Activated naive CD4-positive, alpha-beta T cell (primary cell): ENCODE measurements at places on chromosomes 1 and 21.

DNA sequence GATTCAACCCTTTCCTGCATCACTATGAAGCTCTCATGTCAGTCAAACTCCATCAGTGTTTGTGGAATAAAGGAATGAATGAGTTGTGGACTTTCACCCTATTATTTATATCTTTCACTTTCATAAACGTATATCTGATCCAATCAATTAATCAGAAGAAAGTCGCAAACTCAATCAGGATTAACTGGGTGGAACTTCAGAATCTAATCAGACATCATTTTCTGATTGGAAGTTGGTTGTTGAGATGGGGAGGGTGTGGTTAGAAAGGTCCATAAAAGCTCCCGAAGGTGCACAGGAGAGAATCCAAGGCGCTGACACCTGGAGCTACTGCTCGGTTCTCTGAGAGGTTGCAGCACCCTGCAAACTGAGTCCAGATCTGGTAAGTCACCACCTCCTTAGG, at the start of gene PRAMEF12:
Gene PRAMEF12 (plus strand): TSS at position 301 of the 400 bp plus-strand sequence. CDS start 1,130 bp downstream, outside the sequence.
- DNase-seq: no peak

DNA sequence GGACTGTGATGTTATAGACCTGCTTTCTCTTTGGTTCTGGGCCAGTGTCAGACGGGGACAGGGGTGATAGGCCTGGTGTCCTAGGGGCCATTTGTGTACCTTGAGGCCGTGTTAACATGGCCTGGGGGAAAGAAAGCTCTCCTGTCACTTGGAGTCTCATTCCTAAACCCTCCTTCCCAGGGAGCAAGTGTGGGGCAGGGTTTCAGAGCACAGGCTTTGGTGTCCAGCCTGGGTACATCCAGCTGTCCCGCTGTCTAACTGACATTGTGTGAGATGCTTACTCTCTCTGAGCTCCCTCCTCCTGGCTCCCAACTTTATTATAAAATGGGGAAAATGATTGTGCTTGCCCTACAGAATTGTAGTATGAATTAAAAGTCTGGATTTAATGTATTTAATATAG, 32.6 kb upstream of the EPHA8 start:
- DNase-seq: no peak

DNA sequence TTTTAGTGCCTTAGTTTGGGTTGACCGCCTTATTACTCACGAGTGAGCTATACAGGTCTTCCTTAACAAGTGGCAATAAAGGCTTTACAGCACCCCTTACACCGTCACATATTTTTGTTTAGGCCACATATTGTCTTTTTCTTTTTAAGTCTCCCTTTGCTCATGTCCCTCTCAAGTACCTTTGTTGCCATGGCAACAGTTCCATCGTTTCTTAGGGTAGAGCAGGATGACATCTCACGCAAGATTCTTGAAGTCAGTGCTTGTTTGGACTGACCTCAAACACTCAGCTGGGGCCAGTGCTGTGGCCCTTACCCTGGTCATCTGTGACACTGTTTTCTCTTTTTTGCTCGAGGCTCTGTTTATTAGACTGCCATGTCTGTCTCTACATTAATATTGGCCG, 69.8 kb downstream of the PBX1 start:
- no peak for DNase-seq

DNA sequence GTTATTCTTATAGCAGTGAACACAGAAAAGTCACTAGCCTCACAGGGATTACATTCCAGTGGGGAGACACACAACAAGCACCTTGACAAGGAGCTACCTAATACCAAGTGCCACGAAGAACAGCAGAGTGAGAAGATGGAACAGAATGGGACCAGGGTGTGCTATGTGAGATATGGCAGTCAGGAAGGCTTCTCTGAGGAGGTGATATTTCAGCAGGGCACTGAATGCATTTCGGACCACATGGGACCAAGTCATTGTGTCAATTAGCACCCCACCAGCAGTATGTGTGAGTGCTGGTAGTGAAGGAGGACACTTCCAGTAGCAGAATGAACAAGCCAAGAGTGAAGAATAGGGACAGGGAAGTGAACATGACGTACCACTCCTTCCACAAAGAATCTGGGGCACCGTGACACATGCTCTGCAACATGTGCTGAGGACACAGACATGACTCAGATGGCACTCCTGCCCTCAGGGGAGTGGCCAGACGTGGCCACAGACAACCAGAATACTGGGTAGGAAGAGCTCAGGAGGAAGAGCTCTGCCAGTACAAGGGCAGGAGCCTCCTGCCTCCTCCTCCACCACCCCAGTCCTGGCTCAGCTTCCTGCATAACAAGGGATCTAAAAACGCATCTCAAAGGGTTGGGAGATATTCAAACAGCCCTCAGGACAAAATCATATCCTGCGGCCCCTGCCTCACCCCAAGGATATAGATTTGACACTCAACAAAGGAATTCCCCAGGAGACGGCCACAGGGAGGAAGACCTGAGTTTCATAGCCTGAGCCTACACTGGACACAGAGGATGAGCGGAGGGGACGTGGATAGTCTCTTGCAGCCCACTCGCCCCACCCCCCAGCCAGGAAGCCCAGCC, 102.5 kb downstream of the TRABD2B start:
- DNase-seq: no peak

GRCh38 chr1:170494369-170494768, 37.6 kb upstream of the GORAB start:
- DNase-seq: no peak

DNA sequence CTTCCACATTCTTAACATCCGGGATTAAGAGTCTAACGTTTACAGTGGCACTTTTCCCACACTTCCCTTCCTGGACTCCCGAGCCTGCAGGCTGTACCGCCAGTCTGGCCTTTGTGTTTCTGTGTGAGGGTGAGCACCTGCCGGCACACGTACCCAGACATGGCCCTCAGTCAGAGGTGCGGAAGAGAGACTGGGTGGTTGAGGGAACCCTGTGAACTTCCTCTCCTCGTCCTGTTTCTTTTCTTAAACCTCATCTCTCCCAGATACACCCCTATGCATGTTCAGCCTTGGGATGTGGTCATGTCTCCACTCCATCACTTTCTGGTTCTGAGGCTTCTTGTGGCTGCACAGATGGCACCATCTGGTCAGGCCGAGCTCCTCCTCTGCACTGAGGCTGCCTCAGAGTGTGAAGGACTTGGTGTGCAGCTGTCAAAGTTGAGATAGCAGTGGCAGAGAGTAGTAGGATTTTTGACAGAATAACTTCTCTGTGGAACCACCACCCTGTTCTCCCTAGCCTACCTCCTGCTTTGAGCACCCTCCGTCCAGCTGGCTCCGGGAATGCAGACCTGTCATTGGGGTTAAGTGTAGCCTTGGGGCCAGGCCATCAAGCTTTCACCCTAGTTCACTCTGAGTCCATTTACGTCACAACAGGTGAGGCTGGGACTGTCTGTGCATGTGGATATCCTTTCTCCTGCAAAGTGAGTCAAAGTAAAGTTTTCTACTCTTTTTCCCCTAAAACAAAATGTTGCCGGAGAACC, 31.4 kb downstream of the VASH2 start:
- DNase-seq: no peak

- no peak for DNase-seq
These were observed 6.7 kb downstream of the SLC1A7 start for GRCh38 chr1:53135735-53136114.

DNA sequence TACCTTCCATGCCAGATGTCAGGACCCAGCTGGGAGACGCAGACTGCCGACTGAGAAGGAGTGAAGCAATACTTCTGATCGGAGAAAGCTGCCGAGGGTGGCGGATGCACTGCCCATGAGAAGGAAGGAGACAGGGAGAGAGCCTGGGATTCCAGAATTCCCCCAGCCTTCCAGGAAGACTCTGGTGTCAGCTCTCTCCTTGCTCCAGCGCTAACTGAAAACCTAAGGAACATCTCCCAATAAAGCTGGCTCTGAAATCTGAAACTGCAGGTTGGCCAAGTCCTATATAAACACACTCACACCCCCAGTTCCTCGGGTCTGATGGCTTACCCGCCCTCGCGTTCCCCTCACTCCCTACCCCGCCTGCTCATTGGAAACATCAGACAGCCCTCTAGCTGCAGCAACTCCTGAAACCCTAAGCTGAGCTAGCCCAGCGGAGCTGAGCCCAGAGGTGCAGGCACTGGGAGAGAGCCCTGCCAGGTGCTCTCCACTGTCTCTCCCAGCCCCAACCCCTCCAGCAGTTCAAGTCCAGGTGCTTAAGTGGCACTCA, 52.3 kb downstream of the PLEKHA6 start:
- no peak for DNase-seq

GRCh38 chr1:56803561-56804156, 15.5 kb downstream of the FYB2 start:
- no peak for DNase-seq

- DNase-seq: peak; percentile 9
These were observed at the start of gene FASLG for GRCh38 chr1:172658871-172659453. TSS of gene FASLG (plus strand) at chr1:172659103. CDS start at chr1:172659202, 99 bp downstream.

GRCh38 chr1:212979340-212980122, 29.2 kb downstream of the VASH2 start:
- DNase-seq: no peak

GRCh38 chr1:165494949-165495857, 48.6 kb upstream of the LRRC52 start:
- DNase-seq: no peak

GRCh38 chr1:67314696-67315095, 7.0 kb downstream of the IL12RB2 start:
- DNase-seq: no peak

- DNase-seq: no peak
These were observed 64.9 kb downstream of the PRKCZ start for GRCh38 chr1:2115008-2115641.

DNA sequence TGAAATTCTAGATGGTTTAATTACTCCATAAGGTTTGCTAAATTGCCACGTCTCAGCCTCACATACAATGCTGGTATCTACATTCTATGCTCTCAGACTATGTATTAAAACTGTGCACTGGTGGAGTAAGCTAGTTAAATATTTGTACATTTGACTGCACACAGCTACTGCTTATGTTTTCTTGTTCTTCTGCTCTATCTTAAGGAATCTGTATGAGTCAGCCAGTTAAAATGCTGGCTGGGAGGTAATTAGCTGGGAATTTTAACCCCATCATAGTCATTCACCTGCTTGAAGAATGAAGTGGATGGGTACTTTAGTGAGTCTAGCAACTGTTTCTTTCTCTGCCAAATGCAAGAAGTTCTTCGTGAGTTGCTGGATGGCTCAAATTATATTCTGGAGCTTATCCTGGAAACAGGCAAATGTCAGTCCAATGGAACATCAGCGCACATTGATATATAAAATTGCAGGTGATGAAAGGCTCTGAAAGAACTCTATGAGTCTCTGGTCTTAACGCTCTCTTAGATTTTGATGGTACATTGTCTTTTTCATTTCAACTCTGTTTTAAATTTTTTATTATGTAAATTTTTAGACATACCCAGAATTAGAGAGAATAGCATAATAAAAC, 83.4 kb downstream of the BACH1 start:
- DNase-seq: no peak

DNA sequence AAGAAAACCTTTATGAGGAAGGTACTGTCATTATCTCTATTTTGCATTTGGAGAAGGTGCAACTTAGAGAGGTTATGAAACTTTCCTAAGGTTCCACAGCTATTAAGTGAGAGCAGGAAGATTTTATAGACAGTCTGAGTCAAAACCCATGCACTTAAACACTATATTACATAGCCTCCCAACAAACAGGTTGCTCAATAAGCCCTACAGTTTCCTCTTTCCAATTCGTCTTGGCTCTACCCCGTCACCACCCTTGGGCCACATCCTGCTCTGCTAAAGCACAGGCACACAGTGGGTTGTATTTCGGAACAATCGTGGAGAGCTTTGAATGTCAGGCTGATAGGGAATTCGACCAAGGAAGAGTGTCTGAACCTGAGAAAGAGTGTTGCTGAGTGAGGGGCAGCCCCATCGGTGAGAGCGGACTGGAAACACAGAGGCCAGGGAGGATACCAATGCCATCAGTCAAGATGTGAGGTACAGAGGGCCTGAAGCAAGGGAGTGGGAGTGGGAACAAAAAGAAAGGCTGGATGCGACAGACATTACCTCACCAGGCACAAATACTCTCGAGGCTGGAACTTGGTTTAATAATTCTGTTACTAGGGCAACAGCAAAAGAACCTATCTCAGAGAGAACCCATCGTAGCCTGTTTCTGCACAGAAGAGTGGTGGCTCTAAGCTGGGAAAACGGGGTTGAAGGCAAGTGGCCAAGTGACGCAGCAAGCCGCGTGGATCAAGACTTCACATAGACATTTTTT, 6.3 kb upstream of the LRRC52 start:
- DNase-seq: no peak

- no peak for DNase-seq
These were observed 53.1 kb upstream of the CACNA1E start for GRCh38 chr1:181430015-181430885.

DNA sequence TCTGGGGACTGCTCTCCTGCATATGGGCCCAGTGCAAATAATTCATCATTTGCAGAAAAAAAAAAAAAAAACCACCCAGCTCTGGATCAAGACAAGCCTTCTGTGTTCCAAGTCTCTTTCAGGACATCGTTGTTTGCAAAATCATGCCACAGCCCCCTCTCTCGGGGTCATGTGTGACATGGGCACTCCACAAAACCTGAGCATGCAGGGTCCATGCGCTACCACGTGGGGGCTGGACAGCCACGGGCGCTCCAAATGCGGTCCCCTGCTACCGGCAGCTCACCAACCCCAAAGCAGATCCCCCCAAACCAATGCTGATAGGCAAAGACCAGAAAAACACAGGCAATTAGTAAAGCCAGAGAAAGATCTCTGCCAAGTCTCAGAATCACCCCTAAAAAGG, 17.6 kb downstream of the NPHP4 start:
- no peak for DNase-seq

DNA sequence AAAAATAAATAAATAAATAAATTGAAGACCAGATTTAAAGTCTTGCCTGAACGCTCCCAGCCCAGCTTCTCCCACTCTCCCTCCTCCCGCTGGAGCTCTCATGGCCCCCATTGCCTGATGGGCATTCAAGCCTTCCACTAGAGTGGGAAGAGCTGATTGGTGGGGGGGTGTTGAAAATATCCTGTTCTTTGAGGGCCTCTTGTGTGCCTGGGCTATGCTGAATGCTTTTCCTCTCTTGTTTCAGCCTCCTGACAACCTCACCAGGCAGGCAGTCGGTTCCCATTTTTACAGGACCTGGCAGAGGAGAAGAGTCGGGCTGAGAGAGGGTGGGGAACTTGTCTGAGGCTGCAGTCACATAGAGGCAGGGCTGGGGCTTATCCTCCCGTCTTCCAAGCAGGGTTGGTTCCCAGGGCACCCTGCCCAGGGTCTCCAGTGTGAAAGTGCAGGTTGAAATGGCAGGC, 59.2 kb upstream of the SSBP3 start:
- no peak for DNase-seq

DNA sequence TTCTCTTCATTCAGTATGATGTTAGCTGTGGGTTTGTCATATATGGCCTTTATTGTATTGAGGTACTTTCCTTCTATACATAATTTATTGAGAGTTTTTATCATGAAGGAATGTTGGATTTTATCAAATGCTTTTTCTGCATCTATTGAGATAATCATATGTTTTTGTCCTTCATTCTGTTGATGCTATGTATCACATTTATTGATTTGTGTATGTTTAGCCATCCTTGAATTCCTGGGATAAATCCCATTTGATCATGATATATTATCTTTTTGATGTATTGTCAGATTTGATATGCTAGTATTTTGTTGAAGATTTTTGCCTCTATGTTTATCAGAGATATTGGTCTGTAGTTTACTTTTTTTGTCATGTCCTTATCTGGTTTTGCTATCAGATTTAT, 20.9 kb upstream of the GPR161 start:
- no peak for DNase-seq

- no peak for DNase-seq
These were observed 741.4 kb downstream of the KCNT2 start for GRCh38 chr1:195866781-195867222.

GRCh38 chr1:87148661-87149060, 180.0 kb upstream of the LMO4 start:
- no peak for DNase-seq
